Amniotic epithelial cell (primary cell): ENCODE measurements at places on chromosomes 1 and 21.

GRCh38 chr1:117616967-117617366, 11.1 kb downstream of the TENT5C start:
- no peak for DNase-seq

DNA sequence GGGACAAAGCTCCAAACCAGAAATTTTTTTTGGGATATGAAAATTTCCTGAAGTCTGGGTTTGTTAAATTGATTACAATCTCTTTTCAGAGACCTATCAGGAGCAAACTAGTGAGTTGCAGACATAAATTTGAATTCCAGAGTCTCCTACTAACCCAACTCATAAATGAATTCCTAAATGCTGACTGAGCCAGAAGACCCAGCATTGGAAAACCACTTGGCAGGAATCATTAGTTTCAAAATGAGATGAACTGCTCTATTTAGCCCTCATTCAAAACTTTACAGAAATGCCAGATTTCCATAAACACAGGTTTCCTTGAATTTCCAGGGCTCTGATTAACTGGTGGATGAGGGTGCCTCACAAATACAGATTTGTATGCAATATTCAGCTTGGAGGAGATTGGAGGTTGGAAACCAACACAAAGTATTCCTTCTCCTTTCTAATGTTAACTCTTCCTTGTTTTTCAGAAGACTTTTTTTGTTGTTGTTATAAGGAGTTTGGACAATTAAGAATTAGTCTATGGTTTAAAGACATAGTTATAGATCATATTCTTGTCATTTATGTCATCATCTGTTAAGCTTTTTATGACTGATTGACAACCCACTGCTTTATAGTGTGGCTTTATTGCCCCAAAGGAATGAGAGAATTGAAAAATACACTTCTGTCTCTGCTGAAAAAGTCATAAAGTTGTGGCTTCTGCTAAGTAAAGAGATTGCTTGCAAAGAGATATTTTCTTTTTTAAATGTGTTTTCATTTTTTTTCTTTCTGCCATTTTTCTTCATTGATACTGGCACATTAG, 222.8 kb downstream of the HLX start:
- DNase-seq = peak; percentile 79

GRCh38 chr1:71743862-71744261, 538.5 kb downstream of the NEGR1 start:
- no peak for DNase-seq

DNA sequence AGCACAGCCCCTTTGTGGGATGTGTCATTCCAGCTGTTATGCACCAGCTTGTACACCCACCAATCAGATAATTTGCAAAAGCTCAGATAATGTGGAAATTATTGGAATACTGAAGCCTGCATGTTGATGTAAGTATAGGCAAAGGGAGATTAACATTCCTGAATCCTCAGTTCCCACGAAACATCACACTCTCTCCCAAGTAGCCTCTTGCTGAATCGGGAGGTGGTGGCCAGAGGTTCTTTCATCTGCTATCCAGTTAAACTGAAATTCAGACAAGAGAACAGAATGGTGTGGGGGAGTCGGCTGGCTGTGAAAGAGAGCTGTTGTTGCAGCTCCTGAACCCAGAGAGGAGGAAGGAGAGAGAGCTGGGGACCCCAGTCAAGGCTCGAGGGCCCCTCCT, 170.9 kb downstream of the ZBTB18 start:
- peak; percentile 56 for DNase-seq

DNA sequence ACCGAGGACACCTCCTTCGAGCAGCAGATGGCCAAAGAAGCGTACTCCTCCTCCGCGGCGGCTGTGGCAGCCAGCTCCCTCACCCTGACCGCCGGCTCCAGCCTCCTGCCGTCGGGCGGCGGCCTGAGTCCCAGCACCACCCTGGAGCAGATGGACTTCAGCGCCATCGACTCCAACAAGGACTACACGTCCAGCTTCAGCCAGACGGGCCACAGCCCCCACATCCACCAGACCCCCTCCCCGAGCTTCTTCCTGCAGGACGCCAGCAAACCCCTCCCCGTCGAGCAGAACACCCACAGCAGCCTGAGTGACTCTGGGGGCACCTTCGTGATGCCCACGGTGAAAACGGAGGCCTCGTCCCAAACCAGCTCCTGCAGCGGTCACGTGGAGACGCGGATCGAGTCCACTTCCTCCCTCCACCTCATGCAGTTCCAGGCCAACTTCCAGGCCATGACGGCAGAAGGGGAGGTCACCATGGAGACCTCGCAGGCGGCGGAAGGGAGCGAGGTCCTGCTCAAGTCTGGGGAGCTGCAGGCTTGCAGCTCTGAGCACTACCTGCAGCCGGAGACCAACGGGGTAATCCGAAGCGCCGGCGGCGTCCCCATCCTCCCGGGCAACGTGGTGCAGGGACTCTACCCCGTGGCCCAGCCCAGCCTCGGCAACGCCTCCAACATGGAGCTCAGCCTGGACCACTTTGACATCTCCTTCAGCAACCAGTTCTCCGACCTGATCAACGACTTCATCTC, 106.8 kb upstream of the VAMP3 start:
- DNase-seq = no peak

DNA sequence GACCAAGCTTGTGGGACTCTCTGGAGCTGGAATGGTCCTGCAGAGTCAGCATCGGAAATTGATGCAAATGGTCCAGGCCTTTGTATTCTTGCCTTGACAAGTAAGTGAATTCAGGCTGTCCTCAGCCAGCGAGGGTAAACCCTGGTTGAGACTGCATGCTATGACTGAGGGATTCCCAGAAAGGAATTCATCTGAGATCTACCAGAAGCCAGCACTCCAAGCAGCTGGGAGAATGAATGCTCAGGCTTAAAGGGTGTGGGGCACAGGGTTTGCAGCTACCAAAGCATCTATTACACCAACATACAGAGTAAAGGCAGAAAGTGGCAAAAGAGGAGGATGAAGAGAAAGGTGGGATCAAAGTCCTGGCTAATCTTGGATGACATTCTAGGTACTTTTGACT, 257.0 kb upstream of the LYPLAL1 start:
- no peak for DNase-seq

DNA sequence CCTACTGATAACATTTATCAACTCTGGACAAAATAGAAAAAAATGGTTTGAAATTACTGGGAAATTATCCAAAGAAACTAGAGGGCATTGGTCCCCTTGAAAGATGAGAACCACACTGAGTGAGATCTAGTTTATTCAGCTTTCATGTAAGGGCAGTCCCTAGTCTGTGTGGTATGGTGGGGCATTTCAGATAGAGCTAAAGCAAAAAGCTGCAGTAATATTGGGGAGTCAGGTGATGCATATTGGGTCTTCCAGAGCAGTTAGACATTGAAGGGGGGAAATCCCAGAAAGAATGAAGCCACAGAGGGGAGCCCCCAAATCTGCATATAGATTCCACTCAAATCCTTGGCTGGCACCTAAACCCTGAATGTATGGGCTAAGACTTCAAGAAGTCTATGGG, 347.7 kb upstream of the POU3F1 start:
- DNase-seq = no peak

DNA sequence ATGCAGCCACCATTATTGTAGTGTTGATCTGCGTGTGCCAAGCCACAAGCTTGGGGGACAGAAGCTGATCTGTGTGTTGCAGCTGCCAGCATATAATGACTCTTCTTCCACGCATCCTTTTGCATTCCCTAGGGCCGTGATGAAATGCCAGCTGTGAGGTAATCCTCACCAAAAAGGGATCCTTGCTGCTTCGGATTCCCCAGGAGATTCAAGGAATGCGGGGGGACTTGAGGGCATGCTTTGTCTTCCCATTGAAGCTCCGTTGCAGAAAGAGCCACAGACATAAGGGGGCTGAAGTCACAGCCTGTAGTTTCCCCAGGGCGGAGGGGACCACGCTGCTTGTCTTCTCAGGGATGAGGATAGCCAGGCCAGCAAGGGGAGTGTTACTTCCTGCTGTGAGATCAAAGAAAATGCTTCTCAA, 281.6 kb upstream of the FMN2 start:
- no peak for DNase-seq

DNA sequence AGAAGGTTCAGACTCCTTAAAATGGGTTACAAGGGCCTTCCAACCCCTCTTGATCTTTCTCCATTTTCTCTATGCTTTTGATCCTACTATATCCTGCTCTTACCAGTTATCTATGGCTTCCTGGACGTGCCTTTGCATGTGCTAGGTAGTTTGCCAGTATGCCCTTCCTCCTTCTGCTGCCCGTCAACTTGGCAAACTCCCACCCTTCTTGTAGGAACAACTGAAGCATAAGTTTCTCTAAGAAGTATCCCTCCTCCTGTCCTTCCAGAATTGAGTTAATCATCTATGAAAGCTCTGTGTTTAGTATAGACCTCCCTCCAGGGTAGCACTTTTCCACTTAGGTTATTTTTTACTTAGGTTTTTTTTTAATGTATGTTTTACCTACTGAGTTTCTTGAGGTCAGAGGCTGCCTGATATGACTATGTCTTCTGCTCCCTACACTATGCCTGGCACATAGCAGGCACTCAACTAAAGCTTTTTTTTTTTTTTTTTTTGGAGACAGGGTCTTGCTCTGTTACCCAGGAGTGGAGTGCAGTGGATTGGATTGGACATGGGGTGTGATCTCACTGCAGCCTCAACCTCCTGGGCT, 10.0 kb upstream of the IGSF3 start:
- no peak for DNase-seq

GRCh38 chr1:152953761-152954160, 6.8 kb downstream of the SPRR5 start:
- DNase-seq = no peak

DNA sequence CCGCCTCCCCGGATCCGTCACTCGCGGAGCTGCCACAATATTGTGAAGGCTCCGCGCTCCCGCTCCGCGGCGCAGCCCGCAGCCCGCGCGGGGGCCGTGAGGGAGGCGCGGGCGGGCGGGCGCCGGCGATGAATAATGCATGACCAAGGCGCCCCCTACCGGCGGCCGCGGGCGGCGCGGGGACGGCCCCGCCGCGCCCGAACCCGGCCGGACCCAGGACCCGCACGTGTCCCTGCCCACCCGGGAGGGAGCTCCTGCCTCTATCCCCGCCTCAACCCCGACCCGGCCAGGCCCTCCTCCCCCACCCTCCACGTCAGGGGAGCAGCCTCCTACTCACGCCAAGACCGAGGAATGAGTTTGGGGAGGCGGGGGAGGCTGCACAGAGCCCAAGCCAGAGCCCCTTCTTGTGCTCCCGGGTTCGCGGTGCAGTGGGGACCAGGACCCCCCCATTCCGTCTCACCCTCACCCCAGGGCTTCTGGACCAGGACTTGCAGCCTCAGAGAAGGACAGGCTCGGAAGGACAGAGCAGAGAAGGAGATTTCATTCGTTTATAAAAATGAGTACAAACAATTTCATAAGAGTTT, 70.8 kb upstream of the CASZ1 start:
- DNase-seq = peak; percentile 7

GRCh38 chr1:35570589-35571137, 2.5 kb upstream of the TFAP2E start:
- DNase-seq = peak; percentile 88

GRCh38 chr1:5728663-5729355, 263.4 kb downstream of the NPHP4 start:
- DNase-seq = no peak

DNA sequence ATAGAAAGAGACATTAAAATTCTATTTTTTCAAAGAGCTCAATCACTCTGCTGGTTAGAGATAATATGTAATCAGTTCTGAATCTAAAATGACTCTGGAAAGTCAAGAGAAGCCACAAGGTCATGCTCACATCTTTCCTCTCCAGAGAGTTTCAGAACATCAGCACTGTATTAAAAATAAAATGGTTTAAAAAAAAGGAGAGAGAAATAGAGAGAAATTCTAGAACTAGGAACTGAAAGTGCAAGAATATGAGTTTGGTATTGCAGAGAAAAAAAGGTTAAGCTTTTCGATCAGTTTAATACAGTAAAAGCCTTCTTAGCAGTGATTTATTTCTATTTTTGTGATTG, 44.0 kb upstream of the DIPK1A start:
- DNase-seq = no peak

DNA sequence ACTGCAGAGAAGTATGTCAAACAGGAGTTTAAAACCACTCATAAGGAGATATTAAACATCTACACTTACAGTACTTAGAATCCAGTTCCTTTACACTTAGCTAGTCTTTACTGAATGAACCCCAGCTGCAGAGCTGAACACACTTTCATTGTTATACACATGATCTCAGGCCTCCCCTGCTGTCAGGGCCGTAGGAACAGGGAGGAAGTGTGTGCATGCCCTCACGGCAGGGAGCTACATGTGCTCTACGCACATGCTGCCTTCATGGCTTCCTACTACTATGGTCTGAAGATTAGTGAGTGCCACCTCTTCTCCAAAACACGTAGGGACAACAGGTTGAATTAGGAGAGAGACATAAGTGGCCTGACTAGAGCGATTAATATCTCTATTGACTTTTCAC, 191.5 kb downstream of the SIPA1L2 start:
- DNase-seq = no peak

DNA sequence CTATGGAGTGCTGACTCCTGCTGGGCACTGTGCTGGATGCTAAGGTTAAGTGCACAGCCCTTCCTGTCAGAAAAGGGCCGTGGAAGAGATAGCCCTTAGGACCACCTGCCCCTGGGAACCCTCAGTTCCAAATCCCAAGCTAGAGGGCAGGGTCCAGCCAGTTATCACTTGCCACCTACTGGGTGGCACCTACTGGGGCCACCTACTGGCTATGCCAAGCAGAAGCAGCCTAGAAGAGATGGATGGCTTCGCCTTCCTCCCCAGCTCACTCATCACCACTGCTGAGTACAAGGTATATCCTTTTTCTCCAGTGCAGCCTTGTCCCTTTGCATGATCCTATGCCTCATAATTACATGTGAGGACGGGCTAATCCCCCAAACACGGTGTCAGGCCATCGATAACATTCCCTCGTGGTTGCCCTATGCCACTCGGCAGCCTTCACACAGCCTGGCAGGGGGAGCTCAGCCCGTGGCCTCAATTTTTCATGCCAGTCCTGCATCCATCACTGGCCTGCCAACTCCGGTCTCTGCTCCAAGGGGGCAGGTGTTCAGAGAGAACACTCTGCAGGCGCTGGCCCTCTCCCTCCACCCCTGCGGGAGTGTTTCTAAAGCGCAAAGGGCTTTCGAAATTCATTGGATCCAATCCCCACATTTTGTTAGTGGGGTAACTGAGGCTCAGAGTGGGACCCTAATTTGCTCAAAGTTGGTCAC, 49.0 kb downstream of the SYT2 start:
- DNase-seq = no peak

GRCh38 chr1:58255192-58255591, 291.3 kb downstream of the OMA1 start:
- no peak for DNase-seq

GRCh38 chr1:208269338-208269666, 25.1 kb upstream of the PLXNA2 start:
- peak; percentile 8 for DNase-seq

DNA sequence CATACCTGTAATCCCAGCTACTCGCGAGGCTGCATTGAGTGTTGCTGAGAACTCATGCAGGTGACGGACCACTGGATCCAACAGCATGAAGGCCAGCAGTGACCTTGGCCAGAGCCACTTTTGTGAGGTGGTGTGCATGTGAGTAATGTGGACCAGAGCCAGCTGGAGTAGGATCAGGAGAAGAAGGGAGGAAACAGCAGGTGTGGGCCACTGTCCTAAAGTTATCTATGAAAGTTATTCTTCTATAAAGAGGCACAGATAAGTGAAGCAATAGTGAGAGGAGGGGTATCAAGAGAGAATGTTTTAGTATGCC, 47.8 kb downstream of the TCP10L start:
- DNase-seq = no peak

- no peak for DNase-seq
Observed at GRCh38 chr21:32782698-32783097, 11.1 kb upstream of the PAXBP1 start.
